ENCODE measurements at places on chromosomes 12 and 14.

- no peak for DNase-seq
Observed at GRCh38 chr12:108798551-108799221, 58.7 kb downstream of the SSH1 start.

GRCh38 chr14:97077687-97078086, 280.5 kb downstream of the VRK1 start:
- no peak for DNase-seq

DNA sequence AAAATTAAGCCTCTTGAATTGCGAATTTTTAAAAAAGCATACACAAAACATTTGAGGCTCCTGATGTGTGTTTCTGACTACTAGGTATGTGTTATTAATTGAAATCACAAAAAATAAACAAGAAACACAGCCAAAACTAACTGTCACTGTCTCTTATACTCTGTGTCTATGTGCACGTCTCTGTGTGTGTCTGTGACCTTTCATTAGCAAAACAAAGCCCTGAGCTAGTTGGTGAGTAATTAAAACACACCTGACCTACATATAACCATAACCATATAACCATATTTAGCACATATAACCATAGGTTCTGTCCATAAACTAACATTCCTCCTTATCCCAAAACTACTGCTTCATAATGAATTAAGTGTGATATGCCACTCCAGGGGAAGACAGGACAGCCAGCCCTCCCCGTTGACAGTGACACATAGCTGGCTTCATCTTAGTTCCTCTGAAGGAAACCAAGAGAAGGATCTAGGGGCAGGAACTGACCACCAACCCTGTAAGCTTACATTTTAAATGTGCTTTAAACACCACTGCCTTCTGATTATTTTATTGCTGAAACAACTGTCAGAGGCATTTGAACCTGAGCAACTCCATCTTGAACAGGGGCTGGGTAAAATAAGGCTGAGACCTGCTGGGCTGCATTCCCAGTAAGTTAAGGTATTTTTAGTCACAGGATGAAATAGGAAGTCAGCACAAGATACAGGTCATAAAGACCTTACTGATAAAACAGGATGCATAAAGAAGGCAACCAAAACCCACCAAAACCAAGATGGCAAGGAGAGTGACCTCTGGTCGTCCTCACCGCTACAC, 106.7 kb downstream of the PPP2R5E start:
- no peak for DNase-seq

DNA sequence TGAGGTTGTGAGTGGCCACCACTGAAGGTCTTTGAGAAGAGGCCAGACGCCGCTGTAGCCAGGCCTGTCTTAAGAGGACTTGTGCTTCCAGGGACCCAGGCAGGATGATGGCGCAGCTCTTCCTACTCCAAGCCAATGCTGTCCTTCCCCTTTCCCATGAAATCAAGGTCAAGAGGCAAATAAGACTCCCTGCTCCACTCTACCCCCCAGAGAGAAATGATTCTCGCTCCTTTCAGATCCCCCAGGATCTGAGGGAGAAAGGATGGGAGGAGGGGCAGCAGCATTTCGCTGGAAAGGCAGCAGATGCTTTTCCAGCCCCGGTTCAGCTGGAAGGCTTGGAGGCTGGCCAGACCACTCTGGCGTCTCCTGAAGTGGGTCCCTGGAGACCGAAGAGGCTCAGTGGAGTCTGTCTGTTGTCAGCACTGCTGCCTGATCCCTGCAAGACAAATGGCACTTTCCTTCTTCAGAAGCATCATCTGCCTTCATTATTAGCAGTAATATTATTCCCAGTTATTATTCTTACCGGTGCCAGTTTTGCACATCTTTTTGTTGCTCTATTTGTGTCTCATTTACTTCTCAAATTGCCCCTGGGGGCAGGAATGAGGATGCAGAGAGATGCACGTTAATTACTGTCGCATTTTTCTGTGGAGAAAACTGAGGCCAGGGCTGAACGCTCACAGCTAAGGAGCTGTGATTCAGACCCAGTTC, 51.4 kb downstream of the C14orf132 start:
- no peak for DNase-seq

GRCh38 chr14:58469309-58469708, 41.8 kb downstream of the KIAA0586 start:
- DNase-seq: no peak

DNA sequence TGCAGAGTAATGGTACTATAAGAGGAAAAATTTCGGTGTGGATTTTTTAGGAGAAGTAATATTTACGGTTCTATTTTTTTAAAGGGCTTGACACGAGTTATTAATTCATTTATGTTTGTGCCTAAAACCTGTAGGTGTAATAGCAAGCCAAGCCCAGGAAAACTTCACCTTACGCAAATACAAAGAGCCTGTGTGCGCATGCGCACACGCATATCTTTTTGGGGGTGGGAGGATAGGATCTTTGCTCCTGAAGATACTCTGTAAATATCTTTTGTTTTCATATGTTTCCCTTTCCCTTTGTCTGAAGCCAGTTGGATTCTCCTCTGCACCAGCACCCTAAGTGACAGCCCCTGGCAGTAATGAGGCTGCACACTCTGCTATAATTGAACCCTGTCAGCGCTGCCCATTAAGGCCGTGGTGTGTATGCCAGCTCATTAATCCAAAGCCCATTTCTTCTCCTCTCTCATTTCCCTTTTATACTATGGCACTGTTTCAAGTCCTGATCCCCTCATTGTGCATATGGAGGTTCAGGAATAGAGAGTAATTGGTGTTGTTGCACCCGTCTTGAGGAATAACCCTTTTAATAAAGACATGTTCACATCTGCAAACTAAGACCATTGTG, 327.2 kb upstream of the E2F7 start:
- no peak for DNase-seq

- DNase-seq: no peak
Observed at GRCh38 chr14:91749868-91750267, 18.0 kb upstream of the CATSPERB start.

GRCh38 chr12:22562036-22563028, 18.0 kb upstream of the C2CD5 start:
- DNase-seq: no peak

GRCh38 chr14:87405563-87405962, 587.4 kb downstream of the GALC start:
- DNase-seq: no peak

DNA sequence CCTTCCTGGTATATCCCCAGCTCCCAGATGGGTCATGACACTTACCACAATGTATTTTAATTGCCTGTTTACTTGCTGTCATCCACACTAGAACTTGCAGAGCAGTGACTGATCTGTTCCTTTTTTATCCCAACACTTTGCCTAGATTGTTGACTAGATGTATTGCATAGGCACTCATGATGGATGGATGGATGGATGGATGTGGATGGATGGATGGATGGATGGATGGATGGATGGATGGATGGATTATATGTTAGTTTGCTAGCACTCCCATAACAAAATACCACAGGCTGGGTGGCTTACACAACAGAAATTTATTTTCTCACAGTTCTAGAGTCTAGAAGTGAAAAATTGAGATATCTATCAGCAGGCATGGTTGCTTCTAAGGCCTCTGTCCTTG, 8.7 kb upstream of the CKAP4 start:
- no peak for DNase-seq

DNA sequence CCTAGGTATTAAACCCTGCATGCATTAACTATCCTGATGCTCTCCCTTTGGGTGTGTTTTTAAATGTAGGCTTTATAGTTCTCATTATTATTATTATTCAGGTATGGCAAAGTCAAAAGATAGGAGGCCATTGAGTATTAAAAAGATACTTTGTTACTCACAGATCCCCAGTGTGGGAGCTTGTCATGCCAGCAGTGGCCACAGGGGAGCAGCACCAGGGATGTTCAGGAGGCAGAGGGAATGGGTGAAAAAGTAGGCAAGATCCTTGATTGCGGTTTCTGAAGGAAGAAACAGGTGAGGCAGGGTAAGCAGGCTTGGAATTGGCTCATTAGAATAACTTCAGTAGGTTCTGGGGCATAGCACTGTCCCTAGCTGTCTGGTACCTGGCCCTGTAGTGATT, 382.2 kb downstream of the MED13L start:
- no peak for DNase-seq

GRCh38 chr14:36579573-36580140, 2.8 kb downstream of the NKX2-8 start:
- no peak for DNase-seq

DNA sequence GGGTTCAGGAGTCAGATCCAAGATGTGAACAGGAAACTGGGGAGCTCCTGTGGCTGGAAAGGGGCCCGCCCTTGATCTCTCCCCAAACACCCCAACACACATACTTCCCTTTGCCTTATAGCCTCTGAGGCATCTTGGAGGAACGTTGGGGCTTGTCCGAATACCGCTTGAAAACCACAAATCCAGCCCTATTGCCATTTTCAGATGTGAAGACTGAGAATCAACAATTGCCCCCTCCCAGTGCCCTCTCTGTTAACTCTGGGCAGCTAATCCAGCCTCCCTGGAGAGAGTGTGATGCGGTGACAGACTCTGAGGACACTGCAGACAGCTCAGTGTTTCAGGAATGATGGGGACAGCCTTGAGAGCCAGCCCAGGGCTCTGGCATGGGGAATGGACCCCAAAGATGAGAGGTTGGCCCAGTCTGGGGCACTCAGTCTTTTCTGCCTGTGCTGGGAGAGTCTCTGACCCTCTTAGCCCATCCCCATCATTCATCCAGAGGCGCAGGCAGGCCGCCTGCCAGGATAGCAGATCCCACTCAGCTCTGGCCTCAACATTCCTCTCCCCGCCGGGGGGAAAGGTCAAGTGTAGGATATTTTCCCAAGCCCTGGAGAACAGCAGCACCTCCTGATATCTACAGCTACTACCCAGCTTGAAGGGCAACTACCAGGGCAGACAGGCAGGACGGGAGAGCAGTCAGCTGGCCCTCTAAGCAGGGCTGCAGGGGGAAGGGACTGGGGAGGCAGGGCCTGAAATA, 24.6 kb upstream of the LTBP2 start:
- no peak for DNase-seq

DNA sequence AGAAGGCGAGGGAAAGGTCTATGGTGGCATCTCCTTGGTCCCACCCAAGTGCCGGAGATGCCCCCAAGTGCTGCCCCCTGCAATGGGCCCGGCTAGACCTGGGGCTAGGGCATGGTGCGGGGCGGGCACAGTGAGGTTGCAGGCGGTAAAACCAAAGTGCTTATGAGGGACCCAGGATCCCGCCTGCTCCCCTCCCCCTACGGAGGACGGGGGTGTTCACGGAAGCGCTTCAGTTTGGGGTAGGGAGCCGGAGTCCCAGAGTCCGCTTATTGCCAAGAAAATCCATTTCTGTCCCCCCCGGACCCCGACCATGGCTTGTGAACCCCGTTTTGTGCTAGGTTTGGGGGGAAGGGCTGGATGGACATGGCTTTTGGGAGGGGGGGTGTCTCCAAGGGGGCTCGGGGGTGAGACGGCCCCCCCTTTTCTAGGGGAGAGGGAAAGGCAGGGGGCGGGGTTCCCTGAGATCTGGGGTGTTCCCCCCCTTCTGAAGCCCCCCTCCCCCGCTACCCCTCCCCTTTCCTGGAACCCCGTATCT, 5.4 kb upstream of the GPR84 start:
- no peak for DNase-seq

DNA sequence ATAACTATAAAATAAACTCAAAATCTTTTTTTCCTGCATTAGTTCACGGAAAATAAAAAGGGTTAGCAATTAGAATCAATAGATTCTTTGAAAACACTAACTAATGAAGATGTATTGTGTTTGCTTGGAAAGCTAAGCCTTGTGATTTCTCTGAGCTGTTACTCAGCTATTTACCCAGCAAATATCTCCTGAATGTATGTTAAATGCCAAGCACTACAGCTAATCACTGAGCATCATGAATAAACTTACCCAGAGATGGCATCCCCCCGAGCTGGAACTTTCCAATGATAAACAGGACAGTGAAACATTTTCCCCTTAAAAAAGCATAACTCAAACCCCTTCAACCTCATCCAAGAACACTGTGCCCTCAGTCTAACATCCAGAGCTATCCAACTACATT, 71.2 kb downstream of the SLC2A13 start:
- DNase-seq: no peak

DNA sequence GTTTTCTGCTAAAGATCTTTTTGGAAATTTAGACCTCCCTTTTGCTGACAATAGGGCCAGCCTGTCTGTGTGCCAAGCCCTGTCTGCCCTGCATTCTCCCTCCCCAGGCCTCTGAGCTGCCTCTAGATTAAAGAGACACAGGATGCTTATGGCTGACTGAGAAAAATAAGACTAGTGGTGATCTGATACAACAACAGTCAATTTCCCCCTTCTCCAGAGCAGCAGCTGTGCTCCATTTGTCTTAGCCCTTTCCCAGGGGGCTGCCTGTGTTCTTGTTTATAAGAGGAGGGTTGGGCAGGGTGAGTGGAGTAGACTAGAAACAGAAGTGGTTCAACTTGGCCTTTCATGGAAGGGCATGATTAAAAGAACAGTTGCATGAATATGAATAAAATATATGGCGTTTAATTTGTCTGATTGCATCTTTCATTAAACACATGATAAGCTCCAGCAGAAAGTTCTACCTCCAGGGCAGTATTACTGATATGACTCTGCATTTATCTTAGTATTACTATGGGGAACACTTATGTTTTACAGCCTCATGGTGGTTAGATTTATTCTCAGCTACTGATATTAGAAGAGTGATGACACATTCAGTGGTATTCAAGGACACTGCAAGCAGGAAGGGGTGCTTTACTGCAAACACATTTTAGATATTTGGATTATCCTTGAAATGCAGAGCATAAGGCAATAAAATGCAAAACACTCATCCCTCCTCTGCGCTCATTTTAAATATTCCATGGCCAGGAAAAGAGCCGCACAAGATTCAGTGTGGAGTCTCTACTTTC, 150.2 kb upstream of the CLEC14A start:
- no peak for DNase-seq

GRCh38 chr12:3897371-3897971, 24.3 kb upstream of the PARP11 start:
- no peak for DNase-seq

DNA sequence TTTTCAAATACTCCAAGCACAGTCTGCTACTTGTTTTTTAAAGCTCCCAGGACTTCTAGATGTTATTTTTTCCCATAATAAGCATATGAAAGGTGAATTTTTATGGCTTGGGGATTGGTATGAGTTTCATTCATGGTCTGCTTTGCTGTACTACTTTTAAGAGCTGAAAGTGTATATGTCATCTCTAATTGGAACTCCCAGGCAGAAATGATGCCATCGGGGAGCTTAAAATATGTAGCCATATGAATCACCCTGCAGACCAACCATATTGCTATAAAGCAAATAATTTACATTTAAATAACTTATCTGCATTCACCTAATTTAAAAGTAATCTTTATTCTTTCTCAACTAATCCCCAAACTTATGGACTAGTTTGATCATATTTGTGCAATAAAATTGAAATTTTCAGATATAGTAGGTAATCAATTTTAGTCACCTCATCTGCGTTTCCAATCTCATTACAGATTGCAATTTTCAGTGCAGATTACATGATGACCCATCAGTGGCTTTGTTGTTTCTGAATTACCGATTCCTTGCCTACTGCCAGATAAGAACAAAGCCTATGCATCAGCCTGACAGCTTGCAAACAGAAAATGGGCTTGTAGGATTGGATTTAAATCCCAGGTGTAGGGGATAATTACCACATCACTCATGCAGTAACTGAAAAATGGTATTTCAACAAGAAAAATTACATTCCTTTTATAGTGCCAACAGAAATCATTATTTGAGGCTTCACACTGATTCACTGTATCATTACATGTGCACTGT, 689.4 kb downstream of the NOVA1 start:
- no peak for DNase-seq
